Stimulated activated CD4-positive, alpha-beta T cell treated with anti-CD3 and anti-CD28 coated beads, Interleukin-1b, Interleukin-23, amount 100 ng/mL, for 4 hours (primary cell): ENCODE measurements at places on chromosomes 3 and 15.

- no peak for DNase-seq
These were observed 435.2 kb upstream of the DPPA4 start for GRCh38 chr3:109772520-109772919.

- no peak for DNase-seq
These were observed 196.1 kb downstream of the ADAMTSL3 start for GRCh38 chr15:83850015-83850414.

GRCh38 chr3:179713643-179714090 is 60.8 kb downstream of the USP13 start:
- DNase-seq, result no peak

DNA sequence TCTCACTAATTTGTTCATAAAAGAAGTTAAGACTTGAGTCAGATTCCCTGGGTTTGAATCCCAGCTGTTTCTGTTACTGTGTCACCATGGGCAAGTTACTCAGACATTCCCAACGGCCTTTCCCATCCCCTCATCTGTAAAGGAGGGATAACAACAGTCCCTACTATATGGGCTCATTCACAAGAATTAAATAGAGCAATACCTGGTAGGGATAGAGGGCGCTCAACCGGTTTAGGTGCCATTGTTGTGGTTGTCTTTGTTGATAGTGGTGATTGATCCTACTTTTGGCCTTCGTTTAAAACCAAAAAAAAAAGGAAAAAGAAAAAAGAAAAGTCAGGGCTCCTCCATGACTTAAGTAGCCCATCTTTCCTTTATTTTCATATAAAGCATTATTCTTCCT is 563.1 kb downstream of the GRM7 start:
- DNase-seq, result no peak

DNA sequence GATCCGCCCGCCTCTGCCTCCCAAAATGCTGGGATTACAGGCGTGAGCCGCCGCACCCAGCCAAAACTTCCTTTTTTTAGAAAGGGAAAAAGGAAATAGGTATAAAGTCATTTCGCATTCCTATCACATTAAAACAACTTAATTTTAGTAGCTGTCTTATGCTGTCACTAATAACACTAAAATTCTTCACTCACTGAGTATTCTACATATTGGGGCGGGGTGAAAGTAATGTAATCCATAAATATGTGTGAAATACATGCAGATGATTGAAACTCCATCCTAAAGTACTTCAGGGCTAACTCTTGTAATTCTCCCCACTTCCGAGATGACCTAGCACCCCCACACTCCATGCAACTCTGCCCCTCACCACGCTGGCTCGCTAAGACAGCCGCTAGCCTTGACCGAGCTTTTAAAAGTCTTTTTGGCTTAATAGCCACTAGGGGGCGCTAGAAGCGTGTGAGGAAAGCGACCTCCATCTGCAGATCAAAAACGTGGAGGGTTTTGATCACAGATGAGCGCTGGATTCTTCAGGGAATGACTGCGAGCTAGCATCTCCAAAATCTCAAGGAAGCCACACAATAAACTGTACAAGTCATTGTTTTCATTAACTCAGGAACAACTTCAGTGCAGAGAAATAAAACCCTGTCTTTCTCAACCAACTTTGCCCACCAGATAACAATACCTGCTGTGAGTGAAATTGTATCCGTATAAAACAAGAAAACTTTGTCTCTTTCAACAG is 129.3 kb upstream of the IGF1R start:
- DNase-seq, result peak; percentile 15

GRCh38 chr3:632571-633170 is 436.1 kb downstream of the CHL1 start:
- DNase-seq, result no peak

DNA sequence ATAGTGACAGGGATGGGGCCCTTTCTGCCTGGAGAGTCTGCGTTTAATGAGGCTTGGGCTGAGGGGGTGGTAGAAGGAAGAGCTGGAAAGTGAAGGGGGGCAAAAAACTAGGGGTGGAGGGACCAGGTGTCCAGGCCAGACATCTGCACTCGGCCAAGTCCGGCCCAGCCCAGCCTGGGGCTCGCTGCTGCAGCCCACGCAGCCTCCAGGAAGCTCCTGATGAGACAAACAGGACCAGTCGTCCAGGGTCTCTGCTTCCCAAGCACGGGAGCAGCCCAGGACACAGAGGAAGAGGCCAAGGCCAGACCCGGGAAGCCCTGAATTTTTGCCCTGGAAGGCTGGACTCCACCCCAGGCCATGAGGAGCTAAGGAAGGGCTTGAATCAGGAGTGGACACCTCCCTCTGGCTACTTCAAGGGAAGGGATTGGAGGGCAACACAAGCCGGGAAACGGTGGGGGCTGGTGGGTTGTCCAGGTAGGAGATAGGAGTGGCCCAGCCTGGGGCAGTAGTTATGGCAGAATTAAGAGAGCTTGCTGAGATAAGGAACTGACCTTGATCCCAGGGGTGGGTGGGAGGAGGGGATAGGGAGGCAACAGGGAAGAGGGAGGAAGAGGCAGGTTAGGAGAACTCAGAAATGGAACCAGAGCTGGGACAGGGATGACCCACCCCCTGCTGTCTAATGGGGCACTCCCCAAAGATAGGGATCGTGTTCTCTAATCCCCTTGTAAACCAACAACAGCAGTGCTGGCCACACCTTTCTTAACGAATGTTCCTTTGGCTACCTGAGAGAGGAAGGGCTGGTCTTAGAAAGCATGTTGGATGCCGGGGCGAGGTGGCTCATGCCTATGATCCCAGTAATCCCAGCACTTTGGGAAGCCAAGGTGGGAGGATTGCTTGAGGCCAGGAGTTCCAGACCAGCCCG is 89.5 kb downstream of the ANP32A start:
- DNase-seq, result no peak

DNA sequence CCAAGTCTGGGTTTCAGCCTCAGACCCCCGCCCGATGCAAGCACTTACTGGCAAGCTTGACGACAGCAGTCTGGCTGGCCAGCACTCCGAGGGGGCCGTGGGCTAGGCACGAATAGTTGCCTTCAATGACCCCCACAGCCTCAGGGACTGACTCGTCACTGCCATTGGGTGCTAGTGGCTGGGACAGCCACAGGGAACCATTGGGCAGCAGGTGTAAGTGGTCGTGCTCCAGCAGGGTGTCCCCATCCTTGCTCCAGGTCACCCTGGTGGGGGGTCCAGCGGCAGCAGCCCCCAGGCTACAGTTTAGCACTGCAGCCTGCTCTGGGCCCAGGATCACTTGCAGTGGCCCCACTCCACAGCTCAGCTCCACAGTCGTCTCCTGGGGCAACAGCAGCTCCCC is 11.8 kb downstream of the IGDCC4 start:
- DNase-seq, result no peak

- no peak for DNase-seq
These were observed 94.3 kb downstream of the OXNAD1 start for GRCh38 chr3:16359331-16359730.

DNA sequence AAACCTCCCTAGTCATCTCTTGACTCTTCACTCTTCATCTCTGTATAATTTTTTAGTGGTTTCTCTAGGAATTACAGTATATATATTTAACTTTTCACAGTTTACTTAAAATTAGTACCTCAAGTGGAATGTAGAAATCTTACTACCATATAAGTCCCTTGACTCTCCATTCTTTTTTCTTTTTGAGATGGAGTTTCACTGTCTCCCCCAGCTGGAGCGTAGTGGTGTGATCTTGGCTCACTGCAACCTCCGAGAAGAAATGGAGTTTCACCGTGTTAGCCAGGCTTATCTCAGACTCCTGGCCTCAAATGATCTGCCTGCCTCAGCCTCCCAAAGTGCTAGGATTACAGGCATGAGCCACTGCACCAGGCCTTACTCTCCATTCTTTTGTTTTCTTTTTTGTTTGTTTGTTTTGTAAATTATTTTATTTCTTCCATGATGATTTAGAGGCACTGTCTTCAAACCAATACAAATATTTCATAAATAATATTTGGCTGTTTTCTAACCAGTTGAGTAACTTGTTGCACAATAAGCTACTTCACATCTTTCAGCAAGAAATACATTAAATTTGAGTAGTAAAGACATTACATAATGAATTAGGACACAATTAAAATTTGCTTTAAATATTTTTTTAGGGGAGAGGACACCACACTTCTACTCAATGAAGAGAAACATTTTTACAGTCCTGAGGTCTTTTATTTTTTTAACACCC is 144.8 kb downstream of the RBPMS2 start:
- DNase-seq, result no peak

DNA sequence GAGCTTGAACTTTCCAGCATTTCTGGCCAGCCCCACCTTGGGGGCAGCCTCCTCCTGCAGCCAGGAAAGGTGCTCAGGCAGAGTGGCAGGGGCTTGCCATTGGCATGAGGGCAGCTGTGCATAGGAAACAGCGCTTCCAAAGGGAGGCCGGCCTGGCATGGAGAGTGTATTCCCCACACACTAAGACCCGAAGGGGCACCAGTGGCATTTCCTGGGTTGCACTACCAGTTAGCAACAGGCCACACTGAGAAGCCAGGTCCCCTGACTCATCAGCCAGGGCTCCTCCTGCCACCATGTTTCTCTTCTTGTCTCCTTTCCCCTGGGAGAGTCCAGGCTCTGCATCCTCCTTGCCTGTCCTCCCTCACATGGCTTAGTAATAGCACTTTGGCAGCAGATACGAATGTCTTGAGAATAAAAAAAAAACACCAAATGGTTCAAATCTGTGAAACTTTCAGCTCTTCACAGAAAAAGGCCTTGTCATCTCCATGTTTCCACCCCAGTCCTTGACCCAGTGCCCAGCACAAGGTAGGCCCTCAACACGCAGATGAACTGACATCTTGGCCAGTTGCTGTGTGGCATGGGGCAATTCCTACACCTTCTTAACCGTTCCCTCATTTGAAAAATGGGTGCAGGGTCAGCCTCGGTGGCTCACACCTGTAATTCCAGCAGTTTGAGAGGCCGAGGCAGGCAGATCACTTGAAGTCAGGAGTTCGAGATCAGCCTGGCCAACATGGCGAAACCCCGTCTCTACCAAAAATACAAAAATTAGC is 180.4 kb downstream of the SMAD6 start:
- no peak for DNase-seq

- DNase-seq, result no peak
These were observed 38.3 kb upstream of the ARHGEF3 start for GRCh38 chr3:56839784-56840715.

DNA sequence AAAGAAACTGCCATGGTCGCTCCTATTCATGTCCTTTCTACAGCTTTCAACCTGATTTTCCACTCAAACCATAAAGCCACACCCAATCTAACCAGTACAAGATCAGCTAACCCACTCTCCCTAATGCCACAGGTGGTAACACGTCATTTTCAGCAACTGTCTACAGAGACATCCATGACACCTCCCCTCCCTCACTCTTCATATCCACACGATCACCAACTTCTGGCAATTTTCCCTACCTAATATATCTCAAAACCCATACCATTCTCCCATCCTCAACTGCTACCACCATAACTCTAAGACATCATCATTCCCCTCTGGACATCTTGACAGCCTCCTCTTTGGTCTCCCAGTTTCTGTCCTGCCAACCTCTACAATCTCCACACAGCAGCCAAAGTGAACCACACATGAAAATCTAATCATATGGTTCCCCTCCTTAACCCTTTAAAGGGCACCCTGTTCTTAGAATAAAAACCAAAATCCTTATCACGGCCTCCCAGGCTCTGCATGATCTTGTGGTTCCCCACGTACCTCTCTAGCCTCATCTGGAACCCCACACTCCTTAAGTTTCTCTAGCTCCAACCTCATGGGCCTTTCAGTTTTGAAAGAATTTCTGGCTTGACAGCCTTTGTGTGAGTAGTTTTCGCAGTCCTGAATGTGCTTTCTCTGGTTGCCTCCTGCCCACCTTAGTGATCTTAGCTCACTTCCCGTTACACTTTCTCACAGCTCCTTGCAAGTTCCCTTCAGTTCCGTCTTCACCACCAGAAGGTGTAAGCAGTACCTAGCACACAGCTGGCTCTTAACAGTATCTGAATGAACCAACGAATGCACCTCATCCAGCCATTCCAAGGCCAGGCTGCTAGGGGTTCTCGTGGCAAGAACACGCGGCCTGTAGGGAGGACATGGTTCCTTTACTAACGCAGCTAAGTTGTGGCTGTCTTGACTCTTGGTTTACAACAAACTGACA is 33.4 kb downstream of the SPINK8 start:
- peak; percentile 3 for DNase-seq

DNA sequence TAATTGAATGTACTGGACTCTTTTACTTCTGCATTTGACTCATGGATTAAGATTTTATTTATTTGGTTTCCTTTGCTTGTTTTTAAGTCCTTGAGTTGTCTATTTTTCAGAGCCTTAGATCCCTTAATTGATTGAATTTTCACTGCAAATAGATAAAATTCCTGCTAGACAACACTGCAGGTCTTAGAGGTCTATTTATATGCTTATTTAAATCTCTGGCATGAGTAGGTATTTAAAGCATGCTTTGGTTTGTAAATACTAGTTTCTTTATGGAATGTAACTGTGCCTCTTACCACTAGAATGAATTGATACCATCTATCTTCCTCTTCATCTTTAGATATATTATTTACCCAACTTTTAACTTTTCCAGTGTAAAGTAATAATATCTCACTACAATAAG is 20.0 kb downstream of the PLSCR5 start:
- DNase-seq, result no peak

- no peak for DNase-seq
These were observed 458.1 kb upstream of the RASGRP1 start for GRCh38 chr15:39022532-39023305.
